ENCODE measurements at places on chromosomes 5 and 9. TPM values are rescaled to one million over a fixed set of nuclear protein-coding genes. Genes with fewer than 3 reads are reported as not detected.

- no peak for DNase-seq
Measured at GRCh38 chr9:132238992-132239391, 77.1 kb downstream of the NTNG2 start.

DNA sequence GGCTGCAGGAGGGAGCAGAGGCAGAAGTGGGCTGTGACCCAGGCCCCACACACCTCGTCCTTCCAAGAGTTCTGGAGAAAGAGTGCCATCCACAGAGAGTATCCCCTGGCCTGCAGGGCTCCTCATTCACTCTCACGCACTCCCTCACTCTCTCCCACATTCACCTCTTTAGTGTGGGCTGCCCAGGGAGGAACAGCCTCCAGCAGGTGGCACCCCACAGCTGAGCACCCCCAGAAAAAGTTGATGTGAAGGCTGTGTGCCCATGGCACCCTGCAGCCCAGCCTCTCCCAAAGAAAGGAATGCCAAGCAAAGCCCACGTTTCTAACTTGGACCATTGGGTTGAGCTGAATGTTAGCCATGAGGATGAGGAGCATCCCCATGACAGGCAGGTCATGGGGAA, 4.5 kb upstream of the SHC3 start:
- DNase-seq = no peak

DNA sequence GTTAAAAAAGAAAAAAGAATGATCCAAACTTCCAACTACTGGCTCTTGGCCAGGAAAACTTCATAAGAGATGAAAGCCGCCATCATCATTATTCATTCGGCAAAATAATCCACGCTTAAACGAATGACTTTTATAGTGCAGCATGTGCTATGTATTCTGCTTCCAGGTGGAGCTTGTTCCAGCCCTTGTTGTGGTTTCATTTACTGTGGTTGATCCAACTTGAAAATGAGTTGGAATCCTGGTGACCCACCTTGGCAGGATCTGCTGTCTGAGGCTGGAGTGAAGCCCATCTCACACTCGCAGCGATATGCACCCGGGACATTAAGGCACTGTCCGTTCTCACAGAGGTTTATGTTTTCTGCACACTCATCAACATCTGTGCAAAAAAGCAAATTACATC, 209.6 kb downstream of the FBN2 start:
- no peak for DNase-seq

- DNase-seq = no peak
Measured at GRCh38 chr9:13661014-13661413, 381.5 kb upstream of the MPDZ start.

DNA sequence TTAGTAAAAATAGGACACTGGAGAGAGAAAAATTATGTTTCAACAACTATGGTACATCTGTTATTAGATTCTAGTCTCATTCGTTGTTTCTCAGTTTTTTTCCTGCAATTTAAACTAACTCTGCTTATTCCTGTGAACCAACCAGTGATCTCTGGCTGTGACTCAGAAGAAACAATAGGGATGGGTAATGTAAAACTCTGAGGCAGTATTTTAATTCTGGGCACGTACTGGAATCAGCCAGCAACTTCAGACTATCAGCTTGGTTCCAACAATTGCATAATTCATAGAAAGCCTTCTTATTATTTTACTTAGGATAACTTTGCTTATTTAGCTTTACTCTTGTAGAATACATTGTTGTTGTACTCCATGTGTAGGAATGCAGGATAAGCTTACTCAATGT, 28.8 kb downstream of the MLLT3 start:
- no peak for DNase-seq

GRCh38 chr9:104556830-104557634, 11.9 kb upstream of the OR13C8 start:
- no peak for DNase-seq

GRCh38 chr5:134857401-134857800, 11.6 kb downstream of the C5orf24 start:
- no peak for DNase-seq

DNA sequence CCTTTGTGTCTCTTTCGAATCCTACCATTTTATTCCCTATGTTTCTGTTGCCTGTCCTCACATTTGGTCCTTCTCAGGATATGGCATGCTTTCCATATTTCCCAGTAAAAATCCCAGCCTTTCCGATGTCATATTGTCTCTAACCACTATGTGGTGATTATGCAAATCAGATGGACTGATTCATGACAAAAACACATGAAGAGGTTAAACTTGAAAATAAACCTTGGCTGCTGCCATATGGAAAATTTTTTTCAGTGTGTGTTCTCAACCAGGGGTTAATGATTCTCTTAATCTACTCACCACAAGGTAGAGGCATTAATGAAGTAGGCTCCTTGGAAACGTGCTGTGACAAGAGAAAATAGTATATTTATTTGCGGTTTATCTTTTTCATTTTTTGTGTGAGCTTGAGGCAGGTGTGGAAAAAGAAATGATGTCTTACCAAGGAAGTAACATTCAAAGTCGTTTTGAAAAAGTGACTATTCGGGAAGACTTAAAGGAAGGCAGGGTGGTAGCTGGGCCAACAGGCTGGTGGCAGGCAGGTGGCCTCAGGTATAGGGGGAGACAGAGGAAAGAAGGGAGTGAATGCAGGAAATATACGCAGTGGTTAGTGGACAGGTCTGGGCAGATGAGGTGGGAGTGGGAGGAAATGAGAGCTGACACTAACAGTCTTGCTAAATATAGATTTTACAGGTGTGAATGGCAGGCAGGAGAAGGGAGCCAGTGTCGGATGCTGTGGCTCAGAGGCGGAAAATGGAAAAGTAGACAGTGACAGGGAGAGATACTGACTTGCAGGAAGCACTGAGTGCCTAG, 46.2 kb downstream of the DMRT2 start:
- no peak for DNase-seq

DNA sequence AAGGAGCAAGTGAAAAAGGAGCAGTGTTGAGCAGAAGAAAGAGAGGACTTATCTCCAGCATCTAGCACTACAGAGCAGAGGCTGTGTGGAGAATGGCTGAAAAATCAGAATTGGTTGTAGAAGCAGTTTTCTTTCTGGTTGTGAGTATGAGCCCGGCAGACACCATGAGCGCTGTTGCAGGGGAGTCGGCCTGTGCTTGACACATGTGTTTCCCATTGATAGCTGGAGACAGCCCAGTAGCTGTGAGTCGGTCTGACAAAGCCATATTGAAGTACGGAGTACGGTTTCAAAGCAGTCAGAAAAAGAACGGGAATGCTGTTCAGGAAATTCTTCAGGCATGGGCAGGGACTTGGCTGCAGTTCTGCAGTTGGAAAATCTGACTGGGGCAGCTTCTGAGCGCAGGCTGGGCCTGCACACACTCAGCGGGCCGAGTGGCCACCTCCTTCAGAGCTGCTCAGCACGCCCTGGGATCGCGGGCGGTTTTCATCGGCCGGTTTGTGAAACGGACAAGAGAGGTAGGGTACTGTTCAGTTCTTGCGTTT, at the start of gene SGCD:
TSS of gene SGCD (plus strand) at position 447 of the 542 bp plus-strand sequence.
- DNase-seq = no peak

GRCh38 chr5:176820937-176821336, 10.6 kb downstream of the UNC5A start:
- DNase-seq = no peak

DNA sequence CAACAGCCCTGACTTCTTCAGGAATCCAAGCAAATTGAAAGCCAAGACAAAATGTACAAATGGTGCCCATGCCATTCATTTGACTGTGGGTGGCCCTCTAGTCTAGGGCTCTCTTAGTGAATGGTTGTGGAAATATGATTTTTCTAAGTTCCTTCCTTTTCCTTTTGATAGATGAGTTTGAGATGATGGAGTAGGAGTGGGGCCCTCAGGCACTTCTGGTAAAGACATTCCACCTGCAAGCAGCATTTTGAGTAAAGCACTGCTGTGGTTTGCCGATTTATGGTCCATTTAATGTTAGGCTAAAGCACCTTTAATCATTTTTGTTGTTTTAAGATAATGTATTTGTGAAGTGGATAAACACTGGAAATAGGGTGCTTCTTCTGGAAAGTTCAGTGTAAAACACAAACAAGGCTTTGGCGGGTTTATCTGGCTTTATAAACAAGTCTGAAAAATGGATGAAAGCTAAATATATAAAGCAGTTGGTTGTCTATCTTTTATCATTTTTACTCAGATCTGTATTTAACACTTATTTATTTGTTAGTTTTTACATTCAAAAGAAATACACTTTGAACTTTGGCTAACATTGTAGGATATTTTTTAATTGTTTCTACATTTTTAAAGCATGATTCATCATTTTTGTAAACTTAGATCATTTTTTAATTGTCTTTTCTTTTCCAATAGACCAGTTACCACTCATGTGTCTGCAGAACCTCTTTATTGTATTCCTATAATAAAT, 213.5 kb downstream of the PJA2 start:
- no peak for DNase-seq

DNA sequence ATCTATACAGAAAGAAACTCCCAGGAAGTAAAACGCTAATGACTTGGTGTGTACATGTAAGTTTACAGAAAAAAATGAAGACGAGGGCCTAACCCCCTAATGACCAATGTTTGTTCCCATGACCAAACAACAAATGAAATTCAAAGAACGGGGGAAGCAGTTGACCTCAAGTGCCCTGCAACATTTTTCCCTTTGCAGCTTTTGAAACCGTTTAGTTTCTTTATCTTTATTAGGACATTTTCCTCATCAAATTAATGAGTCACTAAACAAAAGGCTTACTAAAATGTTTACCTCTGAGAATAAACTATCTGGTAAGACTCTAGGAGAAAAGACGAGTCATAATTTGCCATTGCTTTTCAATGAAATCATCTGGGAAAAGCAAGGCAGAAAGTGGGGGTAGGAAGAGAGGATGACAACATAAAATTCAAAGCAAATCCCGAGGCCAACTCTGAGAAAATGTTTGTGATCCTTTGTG, 57.4 kb downstream of the LHFPL2 start:
- no peak for DNase-seq

- no peak for DNase-seq
Measured at GRCh38 chr9:95726756-95727155, 148.7 kb upstream of the ERCC6L2 start.

GDNF gene
- total RNA-seq = not detected

SAXO1 gene
- not detected for total RNA-seq

GCNT4 gene
- total RNA-seq = 2.1 TPM
